SHP77 treated with DMSO at 0.1 percent for 48 hours (cell line): ENCODE measurements at places on chromosomes 1 and 21.
A peak's percentile ranks its signal among the peaks of the same experiment; 100 is the strongest.

GRCh38 chr1:203521812-203522211, 27.9 kb downstream of the OPTC start:
- no peak for DNase-seq

GRCh38 chr1:9733160-9733789, 81.7 kb downstream of the PIK3CD start:
- no peak for DNase-seq

- DNase-seq: no peak
Measured at GRCh38 chr1:186636786-186637185, 43.4 kb downstream of the PTGS2 start.

GRCh38 chr1:210739627-210740026, 394.3 kb downstream of the KCNH1 start:
- no peak for DNase-seq

DNA sequence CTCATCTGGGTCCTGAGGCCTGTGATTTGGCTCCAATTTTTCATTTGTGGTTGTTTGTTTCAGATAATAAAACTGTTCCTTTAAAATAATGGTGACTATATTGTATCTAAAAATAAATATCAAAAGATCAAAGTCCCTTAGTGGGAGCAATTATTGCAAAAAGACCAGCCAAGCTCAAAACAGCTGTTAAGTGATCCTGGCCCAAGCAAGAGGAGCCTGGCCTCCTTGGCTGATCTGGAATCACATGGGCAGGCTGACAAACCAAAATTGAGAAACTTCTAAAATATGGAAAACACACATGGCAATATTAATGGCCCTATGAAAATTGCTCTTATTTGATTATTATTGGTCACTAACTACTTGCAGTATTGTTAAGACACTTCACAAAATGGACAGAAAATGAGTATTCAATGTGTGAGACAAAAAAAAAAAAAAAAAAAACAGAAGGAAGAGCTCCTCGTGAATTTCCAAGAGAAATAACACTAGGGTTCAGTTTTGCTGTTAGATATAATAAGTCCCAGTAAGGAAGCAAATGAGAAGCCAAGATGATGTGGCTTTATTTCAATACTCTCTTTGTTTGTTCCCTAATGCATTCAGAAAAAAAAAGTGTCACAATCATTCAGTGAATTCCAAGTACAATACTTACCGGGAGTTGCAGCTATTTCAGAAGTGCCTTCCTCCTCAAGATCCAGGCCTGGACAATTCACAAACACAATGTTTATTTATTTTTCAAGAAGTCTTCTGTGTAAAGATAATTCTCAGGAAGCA, 105.1 kb downstream of the SEC16B start:
- no peak for DNase-seq

- no peak for DNase-seq
Measured at GRCh38 chr1:209105701-209106100, 477.8 kb upstream of the CAMK1G start.

GRCh38 chr1:29674627-29675326, 438.5 kb downstream of the PTPRU start:
- no peak for DNase-seq

- no peak for DNase-seq
Measured at GRCh38 chr1:246677842-246678241, 46.4 kb upstream of the SCCPDH start.

- no peak for DNase-seq
Measured at GRCh38 chr21:44006656-44007055, 5.5 kb upstream of the TRAPPC10 start.

- no peak for DNase-seq
Measured at GRCh38 chr1:1567152-1567875, 7.3 kb downstream of the SSU72 start.

DNA sequence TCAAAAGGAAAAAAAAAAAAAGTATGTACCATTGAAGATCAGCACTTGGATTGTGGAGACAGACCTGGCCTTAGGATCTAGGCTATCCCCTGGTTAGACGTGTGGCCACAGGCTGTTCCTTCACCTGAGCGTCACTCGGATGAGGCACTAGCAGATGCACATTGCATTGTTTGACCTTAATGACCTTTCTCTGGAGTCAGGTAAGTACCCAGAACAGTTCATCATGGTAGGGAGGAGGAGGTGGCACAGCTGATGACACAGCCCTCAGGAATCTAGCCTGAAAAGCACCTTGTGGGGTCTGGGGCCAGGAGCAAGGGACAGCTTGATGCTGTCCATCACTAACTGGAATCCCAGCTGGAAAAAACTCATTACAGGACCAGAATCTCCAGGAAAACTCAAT, 21.2 kb downstream of the NECAP2 start:
- no peak for DNase-seq

DNA sequence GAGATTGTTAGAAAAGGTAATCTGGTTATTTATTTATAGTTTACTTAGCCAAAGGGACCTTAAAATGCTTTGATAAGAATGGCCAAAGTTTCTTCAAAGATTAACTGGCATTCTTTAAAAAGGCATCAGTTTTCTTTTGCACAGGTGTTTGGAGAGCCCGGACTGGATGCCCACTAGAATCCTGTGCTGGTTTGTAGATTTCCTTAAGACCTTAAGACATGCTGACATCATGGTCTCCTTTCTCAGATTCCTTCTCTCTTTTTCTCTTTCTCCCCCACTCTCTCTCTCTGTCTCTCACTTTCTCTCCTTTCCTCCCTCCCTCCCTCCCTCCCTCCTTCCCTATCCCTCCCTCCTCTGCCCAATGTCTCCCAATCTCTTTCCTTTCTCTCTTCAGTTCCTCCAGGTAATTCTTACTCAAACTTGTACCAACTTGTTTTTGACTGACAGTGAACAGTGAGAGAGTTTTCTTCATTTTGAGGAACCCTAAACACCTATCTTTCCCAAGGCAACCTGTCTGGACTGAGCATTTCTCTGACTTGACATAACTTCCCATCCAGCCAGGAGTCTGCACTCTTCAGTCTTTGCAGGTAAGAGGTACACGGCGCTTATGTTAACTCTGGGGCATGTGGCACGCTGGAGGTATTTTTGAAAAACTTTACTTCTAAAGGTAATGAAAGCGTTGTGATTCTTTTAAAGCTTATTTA, at the start of gene KCNJ15:
Gene KCNJ15, plus strand, starts transcription at position 393 of the 704 bp plus-strand sequence. CDS start 42,271 bp downstream, outside the sequence.
- DNase-seq: no peak

DNA sequence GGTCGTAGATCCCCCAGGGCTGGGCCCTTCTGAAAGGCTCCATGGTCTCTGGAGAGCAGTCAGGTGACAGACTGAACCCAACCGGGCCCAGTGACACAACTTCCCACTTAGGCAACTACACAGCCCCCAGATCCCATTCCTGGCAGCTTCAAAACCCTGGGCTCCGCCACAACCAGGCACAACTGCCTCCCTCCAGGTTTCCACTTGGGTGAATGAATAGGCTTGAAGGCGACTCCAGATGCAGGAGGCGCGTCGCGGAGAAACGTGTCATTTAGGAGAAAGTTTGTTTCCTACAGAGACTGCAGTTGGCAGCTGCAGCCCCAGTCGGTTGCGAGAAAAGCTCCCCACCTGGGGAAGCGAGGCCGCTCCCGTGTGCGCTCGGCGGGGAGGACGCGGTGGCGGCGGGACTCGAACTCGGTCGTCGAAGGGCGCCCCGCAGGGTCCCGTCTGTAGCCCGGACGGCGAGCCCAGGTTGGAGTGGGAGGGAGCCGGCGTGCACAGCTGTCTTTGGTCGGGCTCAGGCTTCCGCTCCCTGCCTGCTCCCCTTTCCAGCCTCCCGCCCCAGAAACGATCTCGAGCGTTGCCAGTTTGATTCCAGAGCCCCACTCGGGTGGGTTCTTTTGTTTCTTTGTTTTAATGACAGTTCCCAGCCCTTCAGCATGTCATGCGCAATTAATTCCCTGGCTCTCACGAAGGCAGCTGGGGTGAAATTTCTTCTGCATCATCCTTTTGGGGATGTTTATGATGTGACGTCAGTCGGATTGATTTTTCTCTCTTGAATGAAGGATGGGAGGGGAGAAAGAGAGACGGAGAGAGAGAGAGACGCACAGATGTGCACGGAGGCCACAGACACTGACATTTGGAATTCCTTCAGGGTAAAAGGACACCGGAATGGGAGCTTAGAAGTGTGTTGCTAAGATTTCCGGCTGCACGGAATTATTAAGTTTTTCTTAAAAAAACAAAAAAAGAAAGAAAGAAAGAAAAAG, 862 bp upstream of the SGIP1 start:
- peak; percentile 90 for DNase-seq

GRCh38 chr1:227072991-227073390, 132.9 kb downstream of the COQ8A start:
- DNase-seq: no peak
